ENCODE measurements at places on chromosomes 4 and X. TPM values are rescaled to one million over a fixed set of nuclear protein-coding genes. Genes with fewer than 3 reads are reported as not detected.

DNA sequence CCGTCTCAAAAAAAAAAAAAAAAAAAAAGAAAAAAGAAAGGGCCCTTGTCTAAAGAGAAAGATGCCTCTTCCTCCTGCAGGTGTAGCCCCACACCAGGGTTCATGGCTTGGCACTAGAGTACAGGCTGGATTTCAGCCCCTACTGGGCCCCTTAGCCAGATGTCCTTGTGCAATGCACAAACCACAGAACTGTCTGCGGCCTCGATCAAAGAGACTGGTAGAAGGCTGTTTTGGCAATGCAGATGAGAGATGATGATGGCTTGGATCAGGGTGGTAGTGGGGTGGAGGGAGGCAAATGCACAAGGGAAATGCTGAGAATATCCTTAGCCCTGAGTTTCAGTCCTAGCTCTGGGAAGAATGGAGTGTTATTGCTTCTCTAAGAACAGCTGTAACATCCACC, 26.5 kb upstream of the TSR2 start:
- no peak for DNase-seq

GRCh38 chrX:130841776-130842175, 61.2 kb downstream of the ENOX2 start:
- DNase-seq, result no peak

DNA sequence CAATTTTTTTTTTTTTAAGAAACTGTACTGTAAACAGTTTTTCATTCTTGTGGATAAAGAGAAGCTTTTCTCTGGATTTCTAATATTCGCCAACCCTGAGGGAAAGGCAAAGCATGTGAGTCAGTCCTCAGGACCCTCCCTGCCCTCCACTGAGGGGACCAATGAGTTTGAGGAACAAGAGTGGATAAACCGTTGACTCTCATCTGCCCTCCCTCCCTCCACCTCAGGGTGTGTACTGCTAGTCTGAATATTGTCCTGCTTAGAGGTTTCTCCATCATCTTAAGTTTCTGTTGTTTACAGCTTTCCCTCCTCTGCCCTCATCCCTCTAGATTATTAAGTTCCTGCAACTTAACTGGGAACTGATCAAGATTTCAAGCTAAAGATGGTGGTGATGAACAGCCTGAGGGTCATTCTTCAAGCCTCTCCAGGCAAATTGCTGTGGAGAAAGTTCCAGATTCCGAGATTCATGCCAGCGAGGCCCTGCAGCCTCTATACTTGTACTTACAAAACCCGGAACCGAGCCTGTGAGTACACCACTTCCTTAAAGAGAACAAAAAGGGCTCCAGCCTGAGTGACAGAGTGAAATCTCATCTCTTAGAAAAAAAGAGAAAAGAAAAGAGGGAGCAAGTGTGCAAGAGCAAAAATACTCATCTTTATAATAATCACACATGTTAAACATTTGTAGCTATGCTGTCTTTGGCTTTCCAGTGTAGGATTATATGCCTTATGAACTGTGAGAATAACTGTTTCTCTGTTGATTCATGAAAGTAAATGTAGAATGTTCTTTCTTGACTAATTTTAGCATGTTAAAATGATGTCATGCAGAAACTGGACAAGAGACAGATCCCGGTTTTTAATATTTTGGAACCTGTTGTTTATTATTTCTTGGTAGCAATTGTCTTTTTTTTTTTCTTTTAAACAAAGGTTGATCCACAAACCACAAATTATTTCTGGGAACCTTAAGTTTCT, 11.9 kb downstream of the CA5B start:
- no peak for DNase-seq

DNA sequence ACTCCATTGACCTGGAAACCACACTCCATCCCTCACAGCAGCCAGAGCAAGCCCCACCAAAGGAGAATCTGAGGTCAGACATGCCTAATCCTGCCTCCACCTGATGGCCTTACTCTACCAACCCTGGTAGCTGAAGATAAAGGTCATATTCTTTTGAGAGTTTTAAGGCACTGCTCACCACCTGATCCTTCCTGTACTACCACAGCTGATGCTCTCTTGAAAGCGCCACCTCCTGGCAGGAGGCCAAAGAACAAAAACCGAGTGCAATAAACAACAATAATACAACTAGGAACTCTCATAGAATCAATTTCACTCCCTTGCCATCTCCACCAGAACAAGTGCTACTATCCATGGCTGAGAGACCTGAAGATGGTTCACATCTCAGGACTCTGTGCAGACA, 301.6 kb downstream of the NAF1 start:
- no peak for DNase-seq

DNA sequence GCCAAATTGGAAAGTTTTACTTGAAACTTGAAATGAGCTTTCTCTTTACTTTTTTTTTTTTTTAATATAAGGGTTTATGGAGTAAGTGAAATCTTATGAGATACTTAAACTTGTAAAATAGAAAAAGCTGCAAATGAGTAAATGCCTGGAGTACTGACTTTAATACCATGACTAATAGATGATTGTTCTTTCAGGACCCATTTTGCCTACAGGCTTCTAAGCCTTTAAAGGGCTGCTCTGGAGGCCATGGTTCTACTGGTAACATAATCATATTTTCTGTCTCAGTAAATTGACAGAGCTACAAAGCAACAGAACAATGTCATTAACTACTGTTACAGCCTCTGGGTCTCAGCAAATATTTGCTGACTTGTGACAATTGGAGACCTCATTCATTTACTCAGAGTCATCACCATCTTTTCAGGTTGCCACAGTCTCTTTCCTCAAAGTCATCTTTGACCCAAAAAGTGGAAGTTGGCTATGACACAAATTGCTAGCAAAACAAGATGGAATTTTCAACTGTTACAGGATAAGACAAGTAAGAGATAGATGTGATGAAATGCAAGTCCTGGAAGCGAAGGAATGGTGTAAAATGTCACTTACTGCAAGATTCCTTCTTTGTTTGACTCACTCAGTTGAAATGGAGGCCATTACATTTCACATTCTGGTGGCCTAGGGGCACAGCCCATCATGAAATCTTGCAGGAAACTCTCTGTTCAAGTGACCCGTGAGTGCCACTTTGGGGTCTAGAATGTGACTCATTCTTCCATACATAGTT, 132.7 kb downstream of the BTC start:
- DNase-seq, result no peak

DNA sequence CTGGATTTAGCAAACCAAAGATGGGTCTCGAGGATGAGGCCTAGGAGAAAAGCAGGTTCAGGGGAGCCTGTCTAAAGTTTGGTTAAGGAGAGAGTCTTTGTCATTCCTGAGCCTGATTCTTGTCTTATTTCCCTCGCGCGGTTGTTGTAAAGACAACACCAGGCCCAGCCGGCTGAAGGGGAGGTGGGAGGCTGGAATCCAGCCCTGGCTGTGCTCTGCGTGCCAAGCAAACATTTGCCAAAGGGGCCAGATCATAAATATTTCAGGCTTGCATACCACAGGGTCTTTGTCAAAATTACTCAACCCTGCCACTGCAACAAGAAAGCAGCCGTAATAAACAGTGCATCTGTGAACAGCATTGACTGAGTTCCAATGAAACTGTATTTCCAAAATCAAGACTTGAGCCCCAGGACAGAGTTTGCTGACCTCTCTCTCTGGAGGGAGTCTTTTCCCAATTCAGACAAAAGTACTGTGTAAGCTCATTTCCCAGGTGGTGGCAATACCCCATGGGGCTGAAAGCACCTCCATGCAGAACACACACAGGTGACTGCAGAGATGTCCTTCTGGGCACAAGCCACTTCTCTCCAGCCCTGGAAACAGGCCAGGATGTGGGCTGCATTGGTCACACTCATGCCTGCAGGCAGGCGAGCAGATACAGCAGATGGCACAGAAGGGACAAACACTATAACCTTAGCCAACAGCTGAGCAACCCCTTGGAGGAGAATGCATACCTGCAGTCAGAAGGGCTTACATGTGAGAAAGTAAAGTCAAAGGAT, 320.3 kb downstream of the STK32B start:
- DNase-seq, result no peak

GRCh38 chr4:124433500-124433899, 279.0 kb downstream of the ANKRD50 start:
- DNase-seq, result no peak

- no peak for DNase-seq
These were observed 9.7 kb upstream of the PDGFC start for GRCh38 chr4:156981262-156981769.

- DNase-seq, result no peak
These were observed 45.5 kb upstream of the PPP1R2C start for GRCh38 chrX:42823443-42823842.

The HDX gene
- 11.1 TPM for total RNA-seq

The PTPN13 gene
- 18.6 TPM for total RNA-seq

The GPR119 gene
- not detected for total RNA-seq
